ENCODE measurements at places on chromosomes 2 and 18.

- no peak for DNase-seq
Observed at GRCh38 chr18:59228351-59228750, 8.4 kb downstream of the GRP start.

DNA sequence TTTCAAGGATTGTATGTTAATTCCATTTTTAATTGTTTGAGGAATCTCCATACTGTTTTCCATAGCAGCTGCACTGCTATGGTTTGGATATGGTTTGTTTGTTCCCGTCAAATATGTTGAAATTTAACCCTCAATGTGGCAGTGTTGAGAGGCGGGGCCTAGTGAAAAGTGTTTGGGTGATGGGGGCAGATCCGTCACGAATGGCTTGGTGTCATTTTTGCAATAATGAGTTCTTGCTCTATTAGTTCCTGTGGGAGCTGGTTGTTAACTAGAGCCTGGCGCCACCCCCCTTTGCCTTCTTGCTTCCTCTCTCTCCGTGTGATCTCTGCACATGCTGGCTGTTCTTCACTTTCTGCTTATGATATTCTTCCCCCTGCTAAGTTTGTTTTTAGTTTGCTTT lies 71.4 kb upstream of the LDLRAD4 start:
- no peak for DNase-seq

DNA sequence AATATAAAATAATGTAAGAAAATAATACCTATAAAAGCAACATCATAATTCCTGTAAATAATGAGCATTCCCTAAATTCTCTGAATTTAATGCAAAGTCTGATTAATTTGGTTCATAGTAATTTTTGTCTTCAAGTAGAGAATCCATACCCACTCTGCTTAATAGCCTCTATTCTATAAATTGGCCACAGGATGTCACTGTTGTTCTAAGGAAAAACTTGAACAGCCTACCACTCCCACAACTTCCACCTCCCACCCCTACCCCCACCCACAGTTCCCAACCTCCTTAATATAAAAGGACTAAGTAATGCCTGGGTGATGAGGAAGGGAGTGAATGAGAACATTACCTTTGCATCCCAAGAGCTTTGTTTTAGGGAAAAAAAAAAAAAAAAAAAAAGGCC lies 27.2 kb upstream of the BBS5 start:
- DNase-seq: no peak

GRCh38 chr2:119727493-119727892 lies 32.2 kb upstream of the PTPN4 start:
- no peak for DNase-seq
